ENCODE measurements at places on chromosomes 13 and 19. TPM values are rescaled to one million over a fixed set of nuclear protein-coding genes. Genes with fewer than 3 reads are reported as not detected.

Gene VRK3
- 26.4 TPM for total RNA-seq

- DNase-seq: no peak
These were observed 44.3 kb upstream of the N4BP2L1 start for GRCh38 chr13:32472194-32472621.

Gene ACP7
- total RNA-seq: not detected

Gene SIAH3
- 0.10 TPM for total RNA-seq

DNA sequence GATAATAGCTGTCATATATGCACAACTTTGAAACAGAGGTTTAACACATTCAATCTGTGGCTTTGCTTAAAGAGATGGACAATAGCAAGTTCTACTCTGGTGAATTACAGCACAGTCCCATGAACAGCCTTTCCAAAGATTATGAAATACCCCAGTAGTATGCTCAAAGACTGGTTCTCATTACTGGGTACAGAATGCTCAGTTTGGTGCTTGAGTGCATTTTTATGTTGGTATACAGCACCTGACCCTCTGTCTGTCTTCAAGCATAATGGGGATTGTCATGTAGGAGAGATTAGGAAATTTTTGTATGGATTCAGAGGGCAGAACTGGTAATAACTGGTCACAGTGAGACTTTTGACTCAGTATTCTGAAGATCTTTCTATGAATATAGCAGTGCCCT, 7.6 kb downstream of the LMO7 start:
- DNase-seq: no peak

- DNase-seq: no peak
These were observed 236 bp upstream of the TINCR start for GRCh38 chr19:5567970-5568407.

- DNase-seq: no peak
These were observed 165.1 kb downstream of the COG6 start for GRCh38 chr13:39820606-39821005.

DNA sequence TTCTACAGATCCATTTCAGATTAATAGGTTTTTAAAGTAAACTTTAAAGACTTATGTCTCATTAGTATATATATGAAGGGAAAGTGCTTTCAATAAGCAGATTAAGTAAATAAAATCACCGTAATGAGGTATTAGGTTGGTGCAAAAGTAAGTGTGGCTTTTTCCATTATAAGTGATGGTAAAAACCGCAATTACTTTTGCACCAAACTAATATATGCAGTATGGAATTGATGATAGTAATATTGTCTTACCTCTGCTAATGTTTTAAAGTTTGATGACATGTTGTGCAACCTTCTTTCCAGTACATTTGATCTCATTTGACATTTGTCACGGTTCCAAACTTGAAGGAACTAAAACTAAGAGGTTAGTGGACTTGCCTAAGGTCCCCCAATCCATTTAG, 1819.3 kb downstream of the PCDH9 start:
- DNase-seq: no peak

Gene IZUMO1
- not detected for total RNA-seq

DNA sequence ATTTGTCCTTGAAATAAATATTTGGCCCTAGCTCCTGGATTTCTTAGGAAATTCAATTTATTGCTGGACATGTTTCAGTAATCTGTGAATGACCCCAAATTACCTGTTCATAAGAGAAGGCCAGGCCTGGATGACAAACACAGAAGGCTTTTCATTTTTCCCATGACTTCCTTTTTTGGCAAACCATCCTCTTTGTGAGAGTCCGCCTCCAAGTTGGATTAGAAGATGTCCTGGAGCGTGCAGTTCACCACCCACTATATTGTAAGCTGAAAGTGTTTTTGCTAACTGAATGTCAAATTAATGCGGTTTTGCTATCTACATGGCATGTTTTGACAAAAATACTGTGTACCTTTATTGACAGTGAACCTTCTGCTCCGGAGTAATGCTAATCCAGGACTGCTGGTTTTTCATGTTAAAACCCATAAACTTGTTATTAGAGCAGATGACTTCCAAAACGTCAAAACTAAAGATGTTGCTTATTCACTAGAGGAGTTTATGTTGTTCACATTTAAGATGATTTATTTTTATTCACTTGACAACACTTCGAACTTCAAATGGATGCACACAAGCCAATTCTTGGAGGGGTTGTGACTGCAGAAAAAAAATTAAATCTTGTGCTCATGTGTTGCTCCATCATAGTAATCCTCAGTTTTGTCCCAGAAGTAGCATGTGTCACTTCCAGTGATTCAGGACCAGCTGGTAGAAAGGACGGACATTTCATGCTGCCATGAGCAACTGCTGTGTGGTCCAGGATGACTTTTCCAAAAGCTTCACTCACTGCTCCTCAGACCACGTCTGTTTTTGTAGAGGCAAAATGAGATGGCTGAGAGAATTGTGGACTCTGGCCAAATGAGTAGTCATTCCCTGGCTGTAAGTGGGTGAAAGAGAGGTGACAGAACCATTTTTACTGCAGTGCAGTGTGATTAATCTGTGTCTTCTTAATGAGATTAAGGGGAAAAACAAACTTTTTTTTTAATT, 71.0 kb downstream of the ITGBL1 start:
- DNase-seq: no peak

Gene C19orf18
- total RNA-seq: not detected

GRCh38 chr13:108897955-108898354, 268.5 kb downstream of the MYO16 start:
- DNase-seq: no peak

Gene ZNF845
- 5.3 TPM for total RNA-seq

DNA sequence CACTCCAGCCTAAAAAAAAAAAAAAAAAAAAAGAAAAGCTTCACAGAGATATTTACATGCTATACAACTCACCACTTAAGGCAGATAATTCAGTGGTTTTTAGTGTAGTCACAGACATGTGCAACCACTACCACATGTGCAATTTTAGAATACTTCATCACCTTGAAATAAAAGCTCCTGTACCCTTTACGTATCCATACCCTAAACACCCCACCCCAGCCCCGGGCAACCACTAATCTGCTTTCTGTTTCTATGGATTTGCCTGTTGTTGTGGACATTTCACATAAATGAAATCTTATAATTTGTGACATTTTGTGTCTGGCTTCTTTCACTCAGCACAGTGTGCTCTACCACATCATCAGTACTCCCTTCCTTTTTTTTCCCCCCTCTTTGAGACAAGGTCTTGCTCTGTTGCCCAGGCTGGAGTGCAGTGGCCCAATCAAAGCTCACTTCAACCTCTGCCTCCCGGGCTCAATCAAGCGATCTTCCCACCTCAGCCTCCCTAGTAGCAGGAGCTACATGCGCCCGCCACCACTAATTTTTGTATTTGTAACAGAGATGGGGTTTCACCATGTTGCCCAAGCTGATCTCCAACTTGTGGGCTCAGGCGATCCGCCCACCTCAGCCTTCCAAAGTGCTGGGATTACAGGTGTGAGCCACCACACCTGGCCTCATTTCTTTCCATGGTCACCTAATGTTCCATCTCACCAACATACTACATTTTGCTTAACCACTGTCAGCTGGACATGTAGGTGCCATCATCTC, 4.0 kb downstream of the DDX39A start:
- no peak for DNase-seq

- no peak for DNase-seq
These were observed 15.1 kb upstream of the ZNF507 start for GRCh38 chr19:32330213-32330857.

GRCh38 chr13:68099631-68100030, 869.5 kb upstream of the PCDH9 start:
- DNase-seq: no peak

DNA sequence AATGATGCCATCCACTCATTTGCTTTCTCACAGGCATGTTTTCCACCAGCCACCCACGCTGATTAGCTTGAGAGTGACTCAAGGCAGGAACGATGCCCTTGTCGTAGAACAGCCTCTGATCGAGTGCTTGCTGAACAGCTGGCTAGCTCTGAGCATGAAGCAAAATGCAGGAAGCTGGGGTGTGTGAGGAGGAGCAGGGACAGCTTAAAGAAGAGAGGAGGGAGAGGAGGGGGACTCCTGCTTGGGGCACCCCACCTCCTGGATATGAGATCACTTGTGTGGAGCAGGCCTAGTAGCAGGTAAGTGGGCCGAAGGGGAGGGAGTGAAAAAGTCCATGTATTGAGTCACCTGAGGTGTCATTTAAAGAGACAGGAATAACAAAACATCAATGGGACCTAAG, 48.8 kb downstream of the IRS2 start:
- DNase-seq: no peak

- peak; percentile 57 for DNase-seq
These were observed 3.6 kb upstream of the MIER2 start for GRCh38 chr19:347946-348861.

Gene CDX2
- not detected for total RNA-seq

GRCh38 chr13:21342699-21343442, 116.2 kb downstream of the ZDHHC20 start:
- DNase-seq: no peak
